ENCODE measurements at places on chromosomes 7 and 10. TPM values are rescaled to one million over a fixed set of nuclear protein-coding genes. Genes with fewer than 3 reads are reported as not detected.

Gene DOCK4
- 4.4 TPM for polyA plus RNA-seq

Gene SORCS1
- polyA plus RNA-seq = not detected

- H3K4me1 ChIP-seq = no peaks in the 10 kb centered on the region
- H3K36me3 ChIP-seq = no peaks in the 10 kb centered on the region
- no peak overlapping the region for H3K4me3 ChIP-seq
- no peak for DNase-seq
These were observed 157.2 kb downstream of the SH2D4B start for GRCh38 chr10:80694930-80695329.

DNA sequence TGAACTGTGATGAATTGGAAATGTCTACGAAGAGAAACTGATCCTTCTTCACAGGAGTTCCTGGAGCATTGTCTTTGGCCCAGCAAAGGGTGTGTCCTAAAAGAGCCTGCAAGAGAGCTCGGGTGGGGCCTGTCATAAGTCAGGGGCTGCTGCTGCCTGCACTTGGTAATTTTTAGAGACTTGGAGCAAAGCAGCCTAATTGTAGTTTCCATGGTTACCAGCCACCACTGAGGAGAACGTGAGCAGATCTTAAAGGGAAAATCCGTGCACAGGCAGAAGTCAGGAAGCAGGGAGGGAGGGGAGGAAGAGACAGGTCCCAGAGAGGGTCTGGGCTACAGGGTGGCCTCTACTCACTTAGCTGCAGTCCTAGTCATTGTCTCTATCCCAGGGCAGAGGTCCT is 463.6 kb downstream of the PLXNA4 start:
- H3K4me3 ChIP-seq = no peak overlapping the region
- H3K27me3 ChIP-seq = 0 out of 2 replicates have a peak, but pooled peaks cover 1% of the 10 kb centered on the region
- DNase-seq = no peak
- H3K4me1 ChIP-seq = no peaks in the 10 kb centered on the region

Gene TRDMT1
- 2.2 TPM for polyA plus RNA-seq

DNA sequence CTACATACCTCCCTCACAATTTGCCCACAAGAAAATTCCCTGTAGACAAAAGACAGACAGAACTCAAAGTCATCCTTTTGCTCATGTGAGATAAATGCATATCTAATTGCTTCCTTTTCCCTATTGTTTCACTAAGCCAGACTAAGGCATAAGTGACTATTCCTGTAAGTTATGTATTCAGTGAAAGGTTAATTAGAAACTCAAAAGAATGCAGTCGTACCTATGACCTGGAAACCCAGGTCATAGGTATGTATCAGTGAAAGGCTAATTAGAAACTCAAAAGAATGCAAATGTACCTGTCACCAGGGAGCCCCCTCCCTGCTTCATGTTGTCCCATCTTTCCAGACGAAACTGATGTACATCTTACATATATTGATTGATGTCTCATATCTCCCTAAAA is 10.3 kb upstream of the GARS1 start:
- H3K27me3 ChIP-seq = no peaks in the 10 kb centered on the region
- DNase-seq = no peak
- H3K36me3 ChIP-seq = peaks cover 12% of the 10 kb centered on the region

Gene MEIG1
- not detected for polyA plus RNA-seq

DNA sequence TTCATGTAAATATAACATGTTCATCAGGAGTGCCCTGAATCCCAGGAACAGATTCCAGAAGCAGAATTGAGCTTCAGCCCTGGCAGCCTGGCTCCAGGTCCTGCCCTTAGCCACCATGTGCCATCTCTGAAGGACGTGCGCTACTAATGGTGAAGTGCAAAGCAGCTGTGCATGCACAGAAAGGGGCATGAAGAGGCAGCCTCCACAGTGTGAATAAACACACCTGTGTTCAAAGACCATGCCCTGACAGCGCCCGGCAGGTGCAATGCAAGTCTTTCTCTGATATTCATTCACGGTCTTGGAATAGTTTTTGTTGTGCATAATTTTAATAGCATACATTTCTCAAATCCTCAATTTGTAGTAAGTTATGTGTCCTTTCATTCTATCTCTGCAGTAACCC is 250.4 kb upstream of the TCERG1L start:
- H3K27me3 ChIP-seq = no peaks in the 10 kb centered on the region
- no peak overlapping the region for H3K4me3 ChIP-seq
- no peak overlapping the region for H3K27ac ChIP-seq
- no peak for DNase-seq
- H3K36me3 ChIP-seq = no peaks in the 10 kb centered on the region

GRCh38 chr7:13144673-13145072 is 457.2 kb downstream of the ARL4A start:
- no peaks in the 10 kb centered on the region for H3K36me3 ChIP-seq
- DNase-seq = peak; percentile 81
- no peak overlapping the region for H3K27ac ChIP-seq

Gene ASCC1
- 12.3 TPM for polyA plus RNA-seq

Gene NSUN5
- 21.0 TPM for polyA plus RNA-seq

DNA sequence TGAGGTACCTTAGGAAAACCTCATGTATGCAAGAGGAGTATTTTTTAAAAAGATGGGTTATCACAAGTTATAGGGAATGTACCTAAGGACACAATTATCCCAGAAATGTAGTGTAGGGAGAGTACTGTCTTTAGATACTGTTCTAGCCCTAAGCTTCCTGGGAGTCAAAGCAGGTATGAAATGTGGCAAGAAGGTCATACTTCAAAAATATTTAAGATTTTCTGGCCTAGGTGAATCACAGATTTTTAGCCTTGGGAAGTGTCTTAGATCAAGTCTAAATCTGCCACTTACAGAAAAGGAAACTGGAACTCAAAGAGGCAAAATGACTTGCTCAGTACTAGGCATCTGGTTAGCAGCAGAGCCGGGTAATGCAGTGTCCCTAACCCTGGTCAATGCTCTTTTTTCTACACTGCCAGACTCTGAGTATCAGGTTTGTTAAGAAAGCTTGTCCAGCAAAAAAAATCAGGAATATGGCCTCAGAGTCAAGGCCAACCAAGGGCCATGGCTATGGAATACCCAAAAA is 13.9 kb downstream of the PIK3AP1 start:
- no peak overlapping the region for H3K4me3 ChIP-seq
- no peaks in the 10 kb centered on the region for H3K36me3 ChIP-seq
- no peaks in the 10 kb centered on the region for H3K4me1 ChIP-seq
- no peak overlapping the region for H3K27ac ChIP-seq

Gene WEE2
- not detected for polyA plus RNA-seq

Gene FBXL13
- 0.24 TPM for polyA plus RNA-seq

Gene LSM8
- polyA plus RNA-seq = 27.0 TPM

Gene FAM25A
- polyA plus RNA-seq = not detected

DNA sequence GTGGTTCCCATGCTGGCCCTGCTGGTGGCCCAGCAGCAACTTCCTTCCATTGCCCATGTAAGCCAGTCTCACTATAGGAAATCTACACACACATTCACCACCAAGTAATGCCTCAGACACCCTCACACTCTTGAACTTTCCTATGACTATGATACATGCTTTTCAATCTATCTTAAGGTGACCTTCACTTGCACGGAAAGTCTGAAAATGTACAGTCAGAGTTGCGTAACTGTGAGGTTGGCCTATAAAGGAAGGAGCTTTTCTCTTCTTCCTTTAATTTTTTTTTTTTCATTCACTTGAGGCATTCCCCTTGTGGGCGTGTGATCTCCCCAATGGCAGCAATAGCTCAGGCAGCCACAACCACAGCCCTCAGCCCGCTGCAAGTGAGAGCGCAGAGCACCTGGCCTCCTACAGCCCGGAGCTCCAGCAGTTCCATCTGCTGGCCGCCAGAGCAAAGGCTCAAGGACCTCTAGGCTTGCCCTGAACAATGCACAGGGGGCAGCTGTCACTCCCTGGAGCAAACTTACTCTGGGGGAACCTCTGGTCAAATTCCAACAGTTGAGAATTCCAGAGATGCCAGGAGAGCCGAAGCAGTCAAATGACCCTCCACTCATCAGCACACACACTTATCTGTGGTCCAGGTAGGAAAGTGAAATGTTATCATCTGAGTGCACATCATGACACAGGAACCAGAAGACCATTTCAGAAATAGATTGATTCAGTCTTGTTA is 123.1 kb upstream of the ADO start:
- H3K36me3 ChIP-seq = no peaks in the 10 kb centered on the region
- no peak overlapping the region for H3K27ac ChIP-seq
- H3K4me3 ChIP-seq = no peak overlapping the region
- no peak for DNase-seq

- H3K27ac ChIP-seq = no peak overlapping the region
- H3K27me3 ChIP-seq = no peaks in the 10 kb centered on the region
- H3K4me3 ChIP-seq = no peak overlapping the region
- no peak for DNase-seq
- no peaks in the 10 kb centered on the region for H3K36me3 ChIP-seq
These were observed 12.2 kb upstream of the RFC2 start for GRCh38 chr7:74266191-74266963.

- no peak overlapping the region for H3K27ac ChIP-seq
- no peaks in the 10 kb centered on the region for H3K36me3 ChIP-seq
- H3K4me3 ChIP-seq = no peak overlapping the region
- no peaks in the 10 kb centered on the region for H3K27me3 ChIP-seq
- DNase-seq = no peak
- peaks cover 6% of the 10 kb centered on the region for H3K4me1 ChIP-seq
These were observed 3.2 kb downstream of the CSGALNACT2 start for GRCh38 chr10:43141421-43141820.

Gene DPP6
- not detected for polyA plus RNA-seq

GRCh38 chr10:29083096-29083495 is 205.8 kb upstream of the LYZL1 start:
- peaks cover 20% of the 10 kb centered on the region for H3K27me3 ChIP-seq
- H3K4me1 ChIP-seq = no peaks in the 10 kb centered on the region
- no peak overlapping the region for H3K4me3 ChIP-seq
- H3K27ac ChIP-seq = no peak overlapping the region

- no peaks in the 10 kb centered on the region for H3K27me3 ChIP-seq
- H3K4me3 ChIP-seq = no peak overlapping the region
- H3K27ac ChIP-seq = no peak overlapping the region
- no peaks in the 10 kb centered on the region for H3K36me3 ChIP-seq
- DNase-seq = peak; percentile 79
These were observed 84.7 kb downstream of the MAPK8 start for GRCh38 chr10:48390933-48391845.

Gene ANKRD61
- 0.32 TPM for polyA plus RNA-seq

GRCh38 chr7:140275069-140275965 is 98.5 kb upstream of the KDM7A start:
- H3K4me3 ChIP-seq = no peak overlapping the region
- DNase-seq = no peak
- H3K36me3 ChIP-seq = no peaks in the 10 kb centered on the region
- no peaks in the 10 kb centered on the region for H3K4me1 ChIP-seq
- no peak overlapping the region for H3K27ac ChIP-seq

Gene THSD7A
- 0.04 TPM for polyA plus RNA-seq

- H3K27ac ChIP-seq = no peak overlapping the region
- H3K4me3 ChIP-seq = no peak overlapping the region
- H3K4me1 ChIP-seq = peaks cover 39% of the 10 kb centered on the region
- H3K36me3 ChIP-seq = peaks cover 18% of the 10 kb centered on the region
These were observed 19.4 kb downstream of the HIPK2 start for GRCh38 chr7:139758388-139758787.

- peak overlapping the region; percentile 31 for H3K27ac ChIP-seq
- no peaks in the 10 kb centered on the region for H3K36me3 ChIP-seq
- H3K4me1 ChIP-seq = peaks cover 48% of the 10 kb centered on the region
These were observed 67.9 kb upstream of the COL13A1 start for GRCh38 chr10:69733791-69734261.

Gene DLX5
- polyA plus RNA-seq = not detected

GRCh38 chr10:34813626-34814222 is 1.4 kb downstream of the PARD3 start:
- peak overlapping the region; percentile 98 for H3K4me3 ChIP-seq
- H3K36me3 ChIP-seq = no peaks in the 10 kb centered on the region
- DNase-seq = peak; percentile 62
- no peaks in the 10 kb centered on the region for H3K27me3 ChIP-seq
- peaks cover 11% of the 10 kb centered on the region for H3K4me1 ChIP-seq

Gene BAMBI
- polyA plus RNA-seq = 13.4 TPM

GRCh38 chr7:80466636-80467035 is 45.2 kb downstream of the GNAT3 start:
- DNase-seq = no peak
- no peaks in the 10 kb centered on the region for H3K36me3 ChIP-seq
- no peak overlapping the region for H3K4me3 ChIP-seq
- H3K27ac ChIP-seq = no peak overlapping the region
- peaks cover 3% of the 10 kb centered on the region for H3K4me1 ChIP-seq

Gene EMX2
- polyA plus RNA-seq = not detected

- no peak overlapping the region for H3K4me3 ChIP-seq
- no peak overlapping the region for H3K27ac ChIP-seq
- no peaks in the 10 kb centered on the region for H3K4me1 ChIP-seq
- H3K36me3 ChIP-seq = no peaks in the 10 kb centered on the region
- no peak for DNase-seq
These were observed 263.8 kb downstream of the CAMK1D start for GRCh38 chr10:12613136-12613535.

- DNase-seq = no peak
- H3K27ac ChIP-seq = no peak overlapping the region
- H3K36me3 ChIP-seq = no peaks in the 10 kb centered on the region
- no peaks in the 10 kb centered on the region for H3K4me1 ChIP-seq
- H3K4me3 ChIP-seq = no peak overlapping the region
- peaks cover 31% of the 10 kb centered on the region for H3K27me3 ChIP-seq
These were observed 17.9 kb upstream of the ACBD5 start for GRCh38 chr10:27258492-27258837.

DNA sequence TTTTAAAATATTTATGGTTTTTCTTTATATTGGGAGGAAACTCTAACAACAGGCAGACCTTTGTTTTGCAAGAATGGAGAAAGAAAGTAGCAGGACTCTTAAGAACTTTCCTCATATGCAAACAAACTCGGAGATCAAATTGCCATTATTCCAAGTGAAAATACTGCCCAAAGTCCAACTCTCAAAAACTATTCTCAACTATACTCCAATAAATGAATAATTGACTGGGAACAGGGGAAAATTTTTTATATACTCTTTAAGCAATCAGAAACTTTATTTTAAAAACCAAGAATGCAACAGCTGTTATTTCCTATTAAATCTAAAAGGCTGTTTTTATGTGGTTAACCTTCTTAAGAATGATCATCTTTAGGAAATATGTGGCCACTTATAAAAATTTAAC is 101.9 kb downstream of the COL28A1 start:
- H3K27ac ChIP-seq = no peak overlapping the region
- H3K4me3 ChIP-seq = no peak overlapping the region
- H3K4me1 ChIP-seq = 0 out of 2 replicates have a peak, but pooled peaks cover 1% of the 10 kb centered on the region
- peak; percentile 11 for DNase-seq
- no peaks in the 10 kb centered on the region for H3K36me3 ChIP-seq

Gene FXYD4
- polyA plus RNA-seq = not detected

GRCh38 chr10:77598606-77599005 is 39.0 kb downstream of the KCNMA1 start:
- H3K4me1 ChIP-seq = peaks cover 22% of the 10 kb centered on the region
- no peaks in the 10 kb centered on the region for H3K27me3 ChIP-seq
- DNase-seq = no peak
- no peak overlapping the region for H3K4me3 ChIP-seq
- no peaks in the 10 kb centered on the region for H3K36me3 ChIP-seq
- no peak overlapping the region for H3K27ac ChIP-seq

All from IMR-90 (cell line).